Mesenteric fat pad (tissue), 1 donor: ENCODE measurements at places on chromosomes 2 and 18. TPM values are rescaled to one million over a fixed set of nuclear protein-coding genes. Genes with fewer than 3 reads are reported as not detected.

- DNase-seq = no peak
Measured at GRCh38 chr2:45821558-45822271, 170.2 kb downstream of the PRKCE start.

DNA sequence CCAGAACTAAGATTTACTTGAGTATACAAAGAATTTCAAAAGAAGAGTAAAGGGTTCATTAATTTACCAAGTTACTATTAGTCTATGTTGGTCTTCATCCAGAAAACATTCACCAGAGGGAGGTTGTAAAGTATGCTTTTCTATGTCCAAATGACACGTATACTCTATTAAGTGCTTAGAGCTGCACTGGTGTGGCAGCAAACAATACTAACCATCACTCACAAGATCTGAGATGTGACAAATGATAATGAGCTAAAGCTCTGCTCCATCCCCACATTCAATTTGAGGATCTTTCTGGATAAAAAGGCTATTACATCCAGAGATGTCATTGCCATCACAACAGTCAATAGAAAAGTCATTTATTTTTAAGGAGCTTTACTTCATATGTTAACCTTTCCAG is 926.5 kb upstream of the KLHL29 start:
- no peak for DNase-seq

DNA sequence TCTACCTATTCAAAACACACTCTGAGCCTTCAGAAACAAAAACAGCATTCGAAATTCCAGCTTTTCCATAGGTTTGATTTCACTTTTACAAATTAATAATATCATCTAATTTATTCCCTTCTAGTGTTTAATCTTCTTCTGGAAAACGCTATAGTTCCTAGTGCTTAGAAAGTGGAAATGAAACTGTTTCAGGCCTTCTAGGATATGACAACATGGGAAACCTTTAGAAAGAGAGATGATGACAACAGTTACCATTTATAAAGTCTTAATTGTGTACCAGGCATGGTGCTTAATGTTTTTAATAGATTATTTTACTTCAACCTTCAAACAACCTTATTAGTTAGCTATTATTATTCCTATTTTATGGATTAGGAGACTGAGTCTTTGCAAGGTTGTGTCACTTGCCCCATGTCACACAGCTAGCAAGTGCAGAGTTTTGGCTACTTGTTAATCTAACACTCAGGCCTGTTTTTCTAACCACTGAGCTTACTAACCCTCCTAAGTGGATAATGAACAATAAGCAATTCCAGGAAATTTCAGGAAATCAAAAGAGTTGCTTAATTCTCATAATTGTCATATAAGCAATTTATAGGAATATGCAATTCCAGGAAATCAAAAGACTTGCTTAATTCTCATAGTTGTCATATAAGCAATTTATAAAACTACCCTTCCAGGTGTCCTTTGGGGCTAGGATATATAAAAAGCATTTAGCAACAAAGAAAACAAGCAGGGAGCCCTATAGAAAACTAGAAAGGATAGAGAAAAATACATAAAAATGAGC is 206.0 kb downstream of the ZNF521 start:
- no peak for DNase-seq

DNA sequence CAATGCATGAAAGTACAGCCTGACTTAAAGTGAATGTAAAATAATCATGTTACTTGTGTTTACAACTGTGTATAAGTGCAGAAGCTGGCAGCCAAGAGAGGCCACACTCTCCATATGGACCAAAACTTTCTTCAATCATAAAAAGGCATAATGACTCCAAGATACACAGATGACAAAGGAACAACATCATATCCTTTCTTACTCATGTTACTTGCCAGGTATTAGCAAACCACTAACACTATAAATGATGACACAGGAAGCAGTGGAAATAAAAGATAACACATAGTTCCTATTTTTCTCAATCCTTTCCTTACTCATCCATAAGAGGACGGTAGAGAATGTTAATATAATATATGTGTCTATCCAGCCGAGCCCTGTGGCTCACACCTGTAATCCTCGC is 400.0 kb upstream of the CDH2 start:
- no peak for DNase-seq

GRCh38 chr2:56333812-56334485 is 150.2 kb downstream of the CCDC85A start:
- no peak for DNase-seq

DNA sequence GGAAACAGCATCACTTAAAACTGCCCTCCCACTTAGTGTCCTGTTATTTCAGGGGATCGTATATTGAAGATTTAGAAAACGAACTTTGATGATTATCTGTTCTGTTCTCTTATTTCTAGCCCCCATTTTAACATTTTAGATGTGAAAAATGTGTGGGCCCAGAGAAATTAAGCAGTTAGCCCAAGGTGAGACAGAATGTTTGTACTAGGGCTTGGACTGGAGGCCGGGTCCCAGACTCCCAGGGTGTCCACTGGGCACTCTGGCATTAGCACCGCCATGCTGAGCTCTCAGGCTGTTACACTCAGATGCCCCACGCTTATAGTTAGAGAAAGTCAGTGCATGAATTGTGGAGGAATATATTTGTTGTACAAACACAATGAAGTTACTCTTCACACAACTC is 5.5 kb upstream of the RAX start:
- no peak for DNase-seq

APOB gene
- total RNA-seq = 8.5 TPM

DNA sequence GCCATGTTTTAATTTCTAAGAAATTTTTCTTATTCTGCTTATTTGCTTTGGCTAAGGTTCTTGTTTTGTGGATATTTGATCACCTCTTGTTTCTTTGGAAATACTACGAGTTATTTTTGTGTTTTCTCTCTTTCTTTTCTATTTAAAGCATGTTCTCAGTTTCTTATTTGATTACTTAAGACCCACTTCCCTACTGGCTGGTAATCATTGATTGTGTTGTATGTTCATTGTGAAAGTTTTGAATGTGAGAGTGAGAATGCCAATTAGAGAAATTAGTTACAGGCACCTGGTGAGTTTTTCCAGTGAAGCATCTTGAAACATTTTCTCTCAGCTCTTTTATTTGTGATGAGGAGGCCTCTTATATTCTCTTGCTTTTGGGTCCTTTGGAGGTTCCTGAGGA is 226.7 kb upstream of the MC4R start:
- DNase-seq = no peak

DNA sequence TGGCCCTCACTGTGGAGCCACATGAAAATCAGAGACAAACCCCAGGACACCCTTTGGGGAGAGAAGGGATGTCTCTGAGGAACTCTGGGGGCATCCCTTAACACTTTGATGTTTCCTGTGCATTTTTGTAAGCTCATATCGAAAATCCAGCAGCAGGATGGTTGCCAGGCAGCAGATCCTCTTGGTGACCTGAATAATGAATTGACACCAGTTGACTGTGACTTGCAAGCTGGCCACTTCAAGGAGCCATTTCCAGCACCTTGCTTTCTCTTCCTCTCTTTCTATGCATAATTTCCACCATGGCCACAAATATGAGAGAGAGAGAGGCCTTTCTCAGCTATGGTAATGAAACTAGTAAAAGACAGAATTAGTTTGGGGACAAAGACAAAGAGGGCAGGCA is 91.7 kb downstream of the NRP2 start:
- DNase-seq = no peak

- no peak for DNase-seq
Measured at GRCh38 chr2:128354726-128355470, 36.2 kb upstream of the HS6ST1 start.

- DNase-seq = no peak
Measured at GRCh38 chr18:3726238-3726951, 276.4 kb downstream of the TGIF1 start.

DNA sequence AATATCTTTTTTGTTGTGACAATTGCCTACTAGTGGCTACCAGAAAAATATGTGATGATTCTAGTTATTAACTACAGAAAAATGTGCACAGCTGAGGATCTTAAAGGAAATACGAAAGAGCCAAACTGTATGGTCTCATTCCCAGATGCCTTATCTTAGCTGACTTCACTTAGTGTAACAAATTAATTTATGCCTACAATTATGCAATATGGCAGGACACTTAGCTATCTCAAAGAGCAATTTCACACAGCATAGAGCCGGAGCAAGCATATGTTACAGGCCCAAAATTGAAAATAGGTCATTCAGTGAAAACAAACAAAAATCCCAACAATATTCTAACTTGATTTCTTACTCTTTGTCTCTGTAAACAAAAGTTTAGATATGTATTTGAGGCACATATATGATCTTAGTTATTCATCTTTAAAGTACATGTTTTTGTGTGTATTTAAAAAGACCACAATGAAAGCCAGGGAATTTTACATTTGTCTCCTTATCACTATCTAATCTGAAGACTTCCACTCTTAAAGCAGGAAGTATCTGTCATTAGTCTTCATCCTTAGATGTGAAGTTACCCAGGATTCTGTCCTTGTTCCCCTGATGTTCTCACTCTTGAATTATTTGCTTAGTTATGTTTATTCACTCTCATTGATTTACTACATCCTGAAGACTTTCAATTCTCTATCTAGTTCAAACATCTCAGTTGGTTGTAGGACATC is 1579.0 kb upstream of the NXPH2 start:
- no peak for DNase-seq

- no peak for DNase-seq
Measured at GRCh38 chr2:64052463-64053241, 33.4 kb upstream of the VPS54 start.

HOXD1 gene
- 1.1 TPM for total RNA-seq

DNA sequence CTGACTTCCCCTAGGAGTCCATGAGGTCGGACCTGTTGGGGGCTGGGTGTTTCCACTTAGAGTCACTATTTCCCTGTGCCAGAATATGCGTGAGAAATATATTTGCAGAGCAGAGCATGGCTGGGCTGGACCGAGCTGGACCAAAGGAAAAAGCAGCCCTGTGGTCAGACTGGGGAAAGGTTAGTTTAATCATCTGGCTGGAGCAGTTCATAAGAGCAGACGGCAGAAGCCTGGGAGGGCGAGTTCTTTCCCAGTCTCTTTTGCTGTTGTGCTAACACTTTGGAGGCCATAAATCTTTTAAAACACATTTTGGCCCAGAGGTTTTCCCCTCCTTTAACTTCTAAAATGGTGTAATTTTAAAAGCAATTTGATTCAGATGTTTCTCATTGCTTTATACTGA is 66.5 kb downstream of the GLI2 start:
- no peak for DNase-seq

AKAIN1 gene
- total RNA-seq = not detected

EFR3B gene
- total RNA-seq = 2.0 TPM

ARHGEF4 gene
- 9.4 TPM for total RNA-seq

- no peak for DNase-seq
Measured at GRCh38 chr2:12861344-12861930, 144.7 kb downstream of the TRIB2 start.

GNLY gene
- total RNA-seq = 3.7 TPM

FEV gene
- not detected for total RNA-seq

- DNase-seq = peak; percentile 74
Measured at GRCh38 chr2:239807568-239807967, 217.6 kb downstream of the NDUFA10 start.

VWA3B gene
- total RNA-seq = not detected

DNA sequence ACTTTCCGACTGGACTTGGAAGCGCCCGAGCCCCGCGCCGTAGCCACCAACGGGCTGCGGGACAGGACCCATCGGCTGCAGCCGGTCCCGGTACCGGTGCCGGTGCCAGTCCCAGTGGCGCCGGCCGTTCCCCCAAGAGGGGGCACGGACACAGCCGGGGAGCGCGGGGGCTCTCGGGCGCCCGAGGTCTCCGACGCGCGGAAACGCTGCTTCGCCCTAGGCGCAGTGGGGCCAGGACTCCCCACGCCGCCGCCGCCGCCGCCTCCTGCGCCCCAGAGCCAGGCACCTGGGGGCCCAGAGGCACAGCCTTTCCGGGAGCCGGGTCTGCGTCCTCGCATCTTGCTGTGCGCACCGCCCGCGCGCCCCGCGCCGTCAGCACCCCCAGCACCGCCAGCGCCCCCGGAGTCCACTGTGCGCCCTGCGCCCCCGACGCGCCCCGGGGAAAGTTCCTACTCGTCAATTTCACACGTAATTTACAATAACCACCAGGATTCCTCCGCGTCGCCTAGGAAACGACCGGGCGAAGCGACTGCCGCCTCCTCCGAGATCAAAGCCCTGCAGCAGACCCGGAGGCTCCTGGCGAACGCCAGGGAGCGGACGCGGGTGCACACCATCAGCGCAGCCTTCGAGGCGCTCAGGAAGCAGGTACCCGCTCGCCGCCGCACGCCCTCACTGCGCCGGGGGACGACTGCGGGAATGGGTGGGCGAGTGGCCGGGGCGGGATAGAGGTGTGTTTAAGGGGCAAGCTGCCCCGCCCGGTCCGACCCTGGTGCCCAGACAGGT is 713 bp downstream of the ATOH8 start:
- DNase-seq = no peak

DNA sequence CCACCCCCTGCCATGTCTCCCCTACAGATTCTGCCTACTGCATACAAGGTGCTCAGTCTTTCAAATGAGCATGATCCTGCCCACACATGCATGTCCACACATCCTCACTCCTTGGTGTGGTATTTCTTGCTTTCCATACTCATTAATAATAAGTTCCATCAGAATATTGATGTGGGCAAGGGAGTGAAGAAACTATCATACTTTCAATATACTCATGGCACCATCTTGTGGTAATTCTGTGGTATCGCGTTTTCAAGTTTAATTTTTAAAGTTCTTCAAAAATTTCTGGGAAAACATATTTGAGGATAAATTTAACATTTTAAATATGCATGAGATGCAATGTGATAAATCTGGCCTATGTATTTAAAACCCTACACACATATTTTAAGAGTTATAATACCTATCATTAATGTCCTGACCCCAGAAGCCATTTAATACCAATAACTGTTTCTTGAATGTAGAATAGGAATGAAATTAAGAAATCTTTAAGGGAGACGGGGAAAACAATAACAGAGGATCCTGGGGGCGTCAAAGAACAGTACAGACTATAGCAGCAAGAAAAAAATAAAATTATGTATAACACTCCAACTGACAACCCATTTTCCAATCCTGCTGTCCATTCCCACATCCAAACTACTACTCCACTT is 110.1 kb downstream of the ZNF385B start:
- DNase-seq = no peak

GRCh38 chr2:239214725-239215124 is 186.1 kb downstream of the HDAC4 start:
- peak; percentile 59 for DNase-seq

INPP4A gene
- 30.3 TPM for total RNA-seq

ACADL gene
- 10.9 TPM for total RNA-seq

DNA sequence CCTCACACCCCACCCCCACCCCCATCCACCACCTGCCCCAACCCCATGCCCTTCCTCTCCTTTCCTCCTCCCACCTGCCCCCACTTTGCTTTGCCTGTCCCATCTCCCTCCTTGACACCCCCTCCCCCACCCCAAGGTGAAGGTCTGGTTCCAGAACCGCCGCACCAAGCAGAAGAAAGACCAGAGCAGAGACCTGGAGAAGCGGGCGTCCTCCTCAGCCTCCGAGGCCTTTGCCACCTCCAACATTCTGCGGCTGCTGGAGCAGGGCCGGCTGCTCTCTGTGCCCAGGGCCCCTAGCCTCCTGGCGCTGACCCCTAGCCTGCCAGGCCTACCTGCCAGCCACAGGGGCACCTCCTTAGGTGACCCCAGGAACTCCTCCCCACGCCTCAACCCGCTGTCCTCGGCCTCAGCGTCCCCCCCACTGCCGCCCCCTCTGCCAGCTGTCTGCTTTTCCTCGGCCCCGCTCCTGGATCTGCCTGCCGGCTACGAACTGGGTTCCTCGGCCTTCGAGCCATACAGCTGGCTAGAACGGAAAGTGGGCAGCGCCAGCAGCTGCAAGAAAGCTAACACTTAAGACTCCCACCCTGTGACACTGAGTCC is 3.0 kb upstream of the ATP6V1B1 start:
- DNase-seq = peak; percentile 79

SERPINB12 gene
- not detected for total RNA-seq

- no peak for DNase-seq
Measured at GRCh38 chr2:43890855-43891254, 52.1 kb downstream of the ABCG8 start.

GRCh38 chr2:88658881-88659537 is 31.7 kb upstream of the EIF2AK3 start:
- DNase-seq = no peak
